ENCODE measurements at places on chromosomes 11 and 22.

GRCh38 chr22:49760630-49761571 lies 66.8 kb downstream of the BRD1 start:
- no peak for DNase-seq

DNA sequence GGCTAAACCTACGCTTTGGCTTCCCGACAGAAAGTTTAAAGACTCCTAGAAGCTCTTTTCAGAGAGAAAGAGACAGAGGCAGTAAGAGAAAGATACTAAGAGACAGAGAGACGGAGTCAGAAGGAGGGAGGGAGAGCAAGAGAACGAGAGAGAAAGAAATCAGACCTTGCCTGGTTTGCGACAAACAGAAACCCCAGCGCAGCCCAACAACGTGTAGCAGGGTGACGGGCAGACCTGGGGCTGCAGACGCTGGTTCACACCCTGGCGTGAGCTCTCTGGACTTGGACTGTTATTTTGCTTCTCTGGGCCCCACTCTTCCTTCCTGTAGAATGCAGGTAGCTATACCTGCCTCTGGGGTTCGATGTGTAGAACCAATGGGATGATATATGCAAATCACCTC lies 244.4 kb upstream of the SYN3 start:
- DNase-seq = no peak

DNA sequence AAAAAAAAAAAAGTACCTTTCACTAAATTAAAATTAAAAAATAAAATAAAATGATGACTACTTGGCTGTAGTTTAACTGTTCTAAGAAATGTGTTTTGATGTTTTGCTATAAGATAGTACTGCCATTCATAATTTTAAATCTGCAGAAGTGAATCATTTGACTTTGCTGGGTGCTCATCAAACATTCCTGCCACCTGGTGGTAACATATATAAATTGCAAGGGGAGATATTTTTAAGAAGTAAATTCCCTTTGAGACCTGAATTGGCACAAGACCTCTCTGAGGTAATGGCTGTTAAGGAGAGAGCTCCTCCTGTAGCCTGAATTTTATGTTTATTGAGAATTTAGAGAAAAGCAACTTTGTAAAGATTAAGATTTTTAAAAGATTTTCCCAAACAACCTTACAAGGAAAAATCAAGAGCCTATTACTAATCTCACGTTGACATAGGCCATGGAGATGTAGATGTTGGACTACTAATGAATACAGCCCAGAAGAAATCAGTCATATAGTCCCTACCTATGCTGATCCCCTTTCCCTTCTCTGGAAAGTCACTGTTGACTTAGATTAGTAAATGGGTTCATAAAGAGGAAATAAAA lies 11.9 kb upstream of the NARS2 start:
- no peak for DNase-seq

- no peak for DNase-seq
Observed at GRCh38 chr11:67561971-67562619, 21.5 kb upstream of the GSTP1 start.

DNA sequence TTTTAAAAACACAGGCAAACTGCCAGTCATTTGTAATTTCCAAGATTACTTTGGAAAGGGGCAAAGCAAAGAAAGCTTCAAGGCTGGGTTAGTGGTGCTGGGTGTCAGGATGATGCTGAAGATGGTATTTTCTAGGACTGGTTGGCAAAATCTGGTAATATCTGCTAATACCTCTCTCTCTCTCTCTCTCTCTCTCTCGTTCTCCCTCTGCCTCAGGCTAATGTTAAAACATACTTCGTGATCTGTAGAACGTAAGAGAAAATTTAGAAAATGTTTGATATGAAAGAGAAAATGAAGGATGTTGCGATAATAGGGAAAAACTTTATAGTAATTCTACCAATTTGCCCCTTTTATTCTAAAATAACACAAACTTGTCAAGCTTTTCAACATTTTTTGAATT lies 9.4 kb upstream of the LGR4 start:
- no peak for DNase-seq

- no peak for DNase-seq
Observed at GRCh38 chr22:36901411-36902142, 11.9 kb upstream of the CSF2RB start.

DNA sequence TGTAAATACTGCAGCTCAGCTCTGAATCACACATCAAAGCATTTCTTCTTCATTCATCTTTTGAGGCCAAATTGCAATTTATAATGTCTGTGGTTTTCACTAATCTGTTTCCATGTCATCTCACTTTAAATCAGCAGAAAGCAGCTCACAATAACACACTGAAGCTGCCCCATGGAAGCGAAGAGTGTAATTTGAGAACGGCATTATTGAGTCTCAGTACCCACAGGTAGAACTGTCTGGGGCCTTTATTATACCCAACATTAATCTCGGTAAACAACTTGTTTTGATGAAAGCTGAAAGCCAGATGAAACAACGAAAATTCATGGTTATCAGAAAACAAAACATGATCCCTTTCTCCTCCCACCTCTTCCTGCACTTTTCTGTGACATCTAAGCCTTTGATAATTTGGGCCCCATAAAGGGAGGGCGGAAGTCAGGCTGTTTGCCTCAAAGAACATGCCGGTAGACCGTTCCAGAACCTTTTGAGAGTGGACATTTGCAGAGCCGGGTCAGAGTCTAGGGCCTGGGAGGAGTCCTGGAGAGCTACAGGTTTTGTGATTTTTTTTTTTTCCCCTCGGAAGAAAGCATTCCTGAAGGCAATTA lies 68.2 kb upstream of the SESN3 start:
- DNase-seq = no peak

Data from hippocampal formation (tissue), 2 donors.